ENCODE measurements at places on chromosomes 7 and 10.
A peak's percentile ranks its signal among the peaks of the same experiment; 100 is the strongest.

DNA sequence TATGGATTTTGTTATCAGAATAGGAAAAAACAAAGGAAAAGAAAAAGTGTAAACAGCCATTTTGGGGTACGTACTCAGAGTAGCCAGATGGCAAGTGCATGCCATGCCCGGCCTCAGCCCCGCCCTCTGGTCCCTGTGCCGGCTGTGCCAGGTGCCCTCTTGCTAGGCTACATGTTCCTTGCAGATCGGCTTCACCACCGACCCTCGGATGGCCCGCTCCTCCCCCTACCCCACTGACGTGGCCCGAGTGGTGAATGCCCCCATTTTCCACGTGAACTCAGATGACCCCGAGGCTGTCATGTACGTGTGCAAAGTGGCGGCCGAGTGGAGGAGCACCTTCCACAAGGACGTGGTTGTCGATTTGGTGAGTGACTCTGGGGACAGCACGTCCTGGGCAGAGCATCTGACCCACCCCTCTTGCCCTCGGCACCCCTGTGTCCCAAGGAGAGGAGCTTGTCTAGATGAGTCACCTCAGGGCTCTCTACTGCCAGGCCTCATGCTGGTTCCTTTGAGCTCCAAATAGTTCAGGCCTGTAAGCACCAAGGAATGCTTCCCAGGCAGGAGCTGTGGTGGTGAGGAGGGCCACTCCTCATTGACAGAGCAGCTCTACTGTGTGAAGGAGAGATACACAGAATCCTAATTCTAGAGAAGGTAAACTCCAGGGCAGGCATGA lies 54.9 kb upstream of the ZMIZ2 start:
- DNase-seq: no peak

DNA sequence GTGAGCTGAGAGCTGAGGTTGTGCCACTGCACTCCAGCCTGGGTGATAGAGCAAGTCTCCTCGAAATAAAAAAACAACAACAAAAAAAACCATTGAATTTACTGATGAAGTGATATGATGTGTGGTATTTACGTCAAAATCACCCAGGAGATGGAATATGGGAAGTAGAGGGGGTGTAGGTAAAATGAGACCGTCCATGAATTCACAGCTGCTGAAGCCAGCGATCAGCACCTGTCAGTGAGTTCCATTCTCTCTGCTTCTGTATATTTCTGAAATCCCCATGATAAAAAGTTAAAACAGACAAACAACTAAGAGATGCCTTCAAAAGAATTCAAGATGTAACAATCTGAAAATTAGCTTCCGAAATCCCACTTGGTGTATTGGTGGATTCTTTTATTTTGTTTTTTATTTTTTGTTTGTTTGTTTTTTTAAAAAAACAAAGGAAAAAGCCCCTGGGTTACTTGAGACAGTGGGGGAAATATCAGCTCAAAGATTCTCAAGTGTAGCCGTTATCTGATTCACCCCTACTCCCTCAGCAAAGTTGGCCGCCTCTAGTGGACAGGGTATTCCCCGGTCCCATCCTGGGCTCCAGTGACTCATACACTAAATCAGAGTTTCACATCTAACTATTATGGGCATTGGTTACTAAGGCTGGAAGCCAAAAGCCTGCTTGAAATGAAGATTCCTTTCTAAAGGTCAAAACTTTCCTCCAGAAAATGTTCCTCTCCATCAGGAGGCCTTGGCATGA lies 76.4 kb downstream of the MAP3K8 start:
- no peak for DNase-seq

DNA sequence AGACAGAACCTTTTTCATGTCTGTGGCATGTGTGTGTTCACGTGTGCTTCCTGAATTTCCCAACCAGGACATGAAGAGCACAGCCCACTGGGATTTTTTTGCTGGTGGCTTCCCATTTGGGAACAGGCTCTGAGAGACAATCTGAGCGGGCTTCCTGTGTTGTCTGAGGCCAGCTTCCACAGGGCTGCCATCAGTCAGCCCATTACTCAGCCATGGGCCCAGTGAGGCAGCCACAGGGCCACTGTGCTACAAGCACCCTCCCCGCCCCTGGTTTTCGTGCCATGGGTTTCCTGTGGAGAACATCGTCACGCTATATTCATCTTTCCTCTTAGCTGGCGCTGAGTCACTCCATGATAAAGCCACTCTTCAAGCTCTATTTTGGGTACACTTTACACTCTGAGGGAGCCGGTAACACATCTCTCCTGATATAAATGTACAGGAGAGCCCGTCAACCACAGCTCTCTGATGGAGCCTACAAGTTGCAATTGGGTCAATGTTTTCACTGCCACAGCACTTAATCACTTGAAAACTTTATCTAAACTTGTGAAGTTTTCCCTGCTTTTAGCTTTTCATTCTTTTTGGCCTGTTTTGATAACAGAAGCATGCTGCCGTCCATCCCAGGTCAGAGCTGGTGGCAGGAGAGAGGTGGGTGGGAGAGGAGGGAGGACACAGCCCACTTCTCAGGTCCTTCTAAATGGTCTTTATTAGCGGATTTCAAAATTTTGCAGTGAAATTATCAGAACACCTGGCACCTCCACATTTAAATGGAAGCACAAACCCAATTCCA lies 96.9 kb downstream of the HIPK2 start:
- no peak for DNase-seq

- no peak for DNase-seq
These were observed 263.6 kb upstream of the LRGUK start for GRCh38 chr7:133863362-133864061.

GRCh38 chr10:79144351-79145173 lies 75.8 kb downstream of the ZMIZ1 start:
- DNase-seq: no peak

DNA sequence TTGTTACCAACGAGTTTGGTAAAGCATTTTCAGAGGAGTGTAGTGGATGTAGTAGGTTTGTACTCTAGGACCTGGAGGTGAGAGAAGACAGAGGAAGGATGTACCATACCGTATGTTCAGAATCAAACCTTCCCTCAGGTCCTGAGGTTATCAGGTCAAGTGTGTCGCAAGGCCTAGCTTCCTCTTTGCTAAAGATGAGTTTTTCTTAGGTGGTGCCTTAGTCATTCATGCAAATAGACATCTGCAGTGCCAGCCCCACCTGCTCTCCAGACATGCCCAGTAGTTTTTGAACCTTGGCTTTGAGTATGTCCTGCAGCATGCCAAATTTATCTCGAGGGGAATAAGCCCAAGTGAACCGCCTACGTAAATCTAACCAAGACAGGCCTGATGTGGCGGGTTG lies 71.3 kb downstream of the HDAC9 start:
- DNase-seq: no peak

- DNase-seq: no peak
These were observed 18.4 kb upstream of the STEAP2 start for GRCh38 chr7:90192876-90193750.

DNA sequence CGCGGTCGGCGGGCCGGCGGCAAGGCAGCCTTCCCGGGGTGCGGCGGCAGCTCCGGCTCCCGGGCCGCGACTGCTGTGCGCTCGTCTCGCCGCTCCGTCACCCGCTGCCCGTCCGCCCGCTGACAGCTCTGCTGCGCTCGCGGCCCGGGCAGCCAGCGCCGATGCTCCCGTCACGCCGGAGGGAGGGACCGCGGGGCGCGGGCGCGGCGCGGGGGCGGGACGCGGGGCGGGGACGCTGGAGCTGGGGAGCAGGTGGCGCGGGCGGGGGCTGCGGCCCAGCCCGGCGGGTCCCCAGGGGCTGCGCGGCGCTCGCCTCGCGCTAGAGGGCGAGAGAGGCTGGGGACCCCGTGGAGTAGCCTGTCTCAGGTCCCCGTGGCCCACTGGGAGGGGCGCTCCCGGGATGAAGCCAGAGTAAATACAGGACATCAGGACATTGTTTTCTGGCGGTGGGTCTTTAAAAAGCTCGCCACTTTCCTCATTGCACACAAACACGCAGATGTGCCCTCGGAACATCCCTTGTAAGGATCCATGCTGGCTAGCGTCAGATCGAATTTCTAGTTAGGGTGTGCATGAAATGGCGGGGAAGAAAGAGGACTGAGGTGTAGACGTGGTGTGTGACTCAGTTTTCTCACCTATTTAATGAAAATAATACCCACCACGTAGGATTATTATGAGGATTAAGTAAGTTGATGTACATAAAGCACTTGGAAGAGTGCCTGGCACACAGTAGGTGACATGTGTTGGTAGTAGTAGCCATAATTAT lies at the start of gene ELAPOR2:
Gene ELAPOR2, minus strand, starts transcription at position 130 of the 763 bp plus-strand sequence. CDS start 141 bp downstream, outside the sequence.
- peak; percentile 89 for DNase-seq

GRCh38 chr10:113042868-113043267 lies 92.8 kb downstream of the TCF7L2 start:
- no peak for DNase-seq

DNA sequence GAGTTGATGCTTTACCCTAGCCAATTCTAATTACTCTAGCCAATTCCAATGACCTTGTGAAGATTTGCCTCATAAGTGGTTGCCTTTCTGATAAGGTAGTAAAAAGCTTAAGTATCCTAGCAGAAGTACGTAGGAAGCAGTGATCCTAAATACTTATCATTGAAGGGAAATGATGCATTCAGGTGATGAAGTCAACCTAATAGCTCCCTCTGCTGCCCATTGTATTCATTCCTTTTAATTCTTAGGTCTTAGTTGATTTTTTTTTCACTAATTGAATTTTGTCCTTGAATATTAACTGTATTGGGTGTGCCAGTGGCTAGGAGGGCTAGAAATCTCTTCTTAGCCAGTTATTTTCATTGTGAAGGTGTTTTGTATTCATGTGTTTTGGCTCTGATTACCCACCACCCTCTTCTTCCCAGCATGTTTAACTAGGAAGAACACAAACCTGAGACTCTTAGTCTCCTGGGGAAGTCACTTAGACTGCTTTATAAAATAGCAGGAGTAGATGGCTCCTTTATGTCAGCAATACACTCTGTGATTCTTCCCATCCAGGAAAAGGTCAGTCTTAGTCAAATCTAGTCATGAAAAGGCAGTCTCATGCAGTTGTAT lies 46.3 kb downstream of the PLEKHA8 start:
- DNase-seq: peak; percentile 43

GRCh38 chr7:25389489-25390106 lies 161.3 kb upstream of the NPVF start:
- peak; percentile 74 for DNase-seq

DNA sequence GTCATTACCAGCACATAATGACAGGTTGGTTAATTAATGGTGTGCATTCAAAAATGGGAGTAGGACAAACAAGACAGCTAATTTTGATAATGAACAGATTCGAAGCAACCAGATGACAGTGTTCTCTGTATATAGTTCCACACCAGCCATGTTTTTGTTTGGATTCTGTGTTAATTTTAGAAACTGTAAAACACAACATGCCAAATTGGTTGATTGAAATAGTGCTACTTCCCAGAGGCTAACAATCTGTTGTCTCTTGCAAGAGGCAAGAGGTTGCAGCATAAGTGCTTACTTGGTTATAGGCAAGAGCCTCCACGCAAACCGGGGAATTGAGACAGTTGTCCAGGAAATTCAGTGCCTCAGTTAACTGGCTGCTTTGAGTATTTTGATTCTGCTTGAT lies 170.2 kb upstream of the HABP2 start:
- DNase-seq: no peak

DNA sequence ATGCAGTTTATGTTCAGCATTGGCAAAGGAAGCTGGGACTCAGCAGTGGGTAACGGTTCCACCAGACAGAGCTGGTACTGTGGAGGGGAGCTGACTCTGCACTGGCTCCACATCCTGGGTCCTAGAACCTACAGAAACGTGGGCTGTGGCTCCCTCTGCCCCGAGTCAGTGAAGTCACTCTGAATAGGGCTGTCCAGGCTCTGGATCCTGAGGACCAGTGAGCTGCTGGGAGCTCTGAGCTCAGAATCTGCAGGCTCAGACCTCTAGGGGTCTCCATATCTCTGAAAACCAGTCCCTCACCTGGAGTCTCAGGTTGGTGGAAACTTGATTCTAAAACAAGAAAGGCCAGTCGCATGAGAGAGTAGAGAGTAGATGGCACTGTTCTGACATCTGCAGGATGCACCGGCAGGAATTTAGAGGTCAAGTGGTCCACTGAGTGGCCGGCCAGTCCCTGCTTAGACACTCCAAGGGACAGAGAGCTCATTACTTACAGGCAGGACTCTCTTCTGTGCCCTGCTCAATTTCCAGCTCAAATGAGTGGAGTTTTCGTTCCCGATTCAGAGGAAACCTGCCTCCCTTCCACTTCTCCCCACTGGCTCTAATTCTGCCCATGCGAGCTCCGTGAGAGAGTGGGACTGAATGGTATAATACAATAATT lies 18.6 kb downstream of the NPFFR1 start:
- DNase-seq: peak; percentile 54

DNA sequence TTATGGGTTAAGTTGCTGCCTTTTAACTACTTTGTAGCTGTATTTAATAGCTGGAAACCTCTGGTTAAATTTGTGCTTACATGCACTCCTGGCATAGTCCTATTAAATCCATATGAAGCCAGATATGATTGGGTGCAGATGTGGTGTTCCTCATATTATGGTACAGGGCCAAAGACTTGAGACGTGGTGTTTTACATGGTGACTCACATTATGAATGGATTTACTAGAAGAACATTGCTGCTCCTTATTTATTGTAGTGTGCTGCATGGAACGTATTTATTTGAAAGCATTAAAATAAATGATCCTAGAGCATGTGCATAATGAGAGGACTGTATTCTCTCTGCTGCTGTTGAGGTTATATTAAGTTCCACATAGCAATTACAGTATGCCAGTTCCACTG lies 224.1 kb downstream of the SLC25A13 start:
- no peak for DNase-seq

DNA sequence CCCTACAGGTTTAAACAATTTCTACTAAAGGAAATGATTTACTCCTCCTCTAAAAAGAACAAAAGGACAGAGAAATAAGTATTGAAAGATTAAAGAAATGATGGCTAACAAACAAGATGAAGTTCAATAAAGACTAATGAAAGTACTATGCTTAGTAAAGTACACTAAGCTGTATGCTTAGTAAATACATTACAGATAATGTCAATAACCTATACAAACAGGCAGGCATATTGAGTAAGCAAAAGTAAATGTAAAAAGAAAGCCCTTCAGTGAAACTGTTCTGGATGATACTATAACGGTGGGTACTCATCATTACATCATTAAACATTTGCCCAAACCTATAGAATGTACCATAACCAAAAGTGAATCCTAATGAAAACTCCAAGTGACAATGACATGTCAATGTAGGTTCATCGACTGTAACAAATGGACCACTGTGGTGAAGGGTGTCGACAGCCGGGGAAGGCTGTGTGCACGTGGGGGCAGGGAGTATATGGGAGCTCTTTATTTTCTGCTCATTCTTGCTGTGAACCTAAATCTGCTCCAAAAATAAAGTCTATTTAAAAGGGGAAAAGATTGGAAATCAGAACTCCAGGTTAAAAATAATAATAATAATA lies 34.0 kb downstream of the CYTH3 start:
- DNase-seq: no peak

DNA sequence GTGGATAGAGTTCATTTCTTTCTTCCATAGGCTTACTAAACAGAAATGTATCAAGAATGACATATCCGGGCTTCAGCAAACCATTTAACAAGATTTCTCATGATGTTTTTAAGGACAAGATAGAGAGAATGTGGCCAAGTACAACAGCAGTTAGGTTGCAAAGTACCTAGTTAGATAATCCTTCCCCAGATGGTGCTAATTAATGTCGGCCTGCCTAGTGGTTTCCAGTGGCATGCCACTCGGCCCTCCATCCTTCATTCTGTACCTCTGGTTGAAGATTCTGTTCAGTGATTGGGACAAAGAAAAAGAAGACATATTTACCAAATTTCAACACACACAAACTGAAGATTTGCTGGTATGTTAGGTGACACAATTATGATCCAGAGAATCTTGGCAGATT lies 212.1 kb downstream of the MACC1 start:
- no peak for DNase-seq

- no peak for DNase-seq
These were observed 57.7 kb downstream of the SLIT1 start for GRCh38 chr10:97128039-97128492.

Data from Ammon's horn (tissue), 1 donor.